ENCODE measurements at places on chromosomes 7 and 10. TPM values are rescaled to one million over a fixed set of nuclear protein-coding genes. Genes with fewer than 3 reads are reported as not detected.

- DNase-seq = no peak
Measured at GRCh38 chr7:50153148-50153547, 60.1 kb upstream of the ZPBP start.

Gene FANK1
- 2.4 TPM for total RNA-seq

- no peak for DNase-seq
Measured at GRCh38 chr10:108424656-108425055, 1260.2 kb upstream of the SORCS1 start.

DNA sequence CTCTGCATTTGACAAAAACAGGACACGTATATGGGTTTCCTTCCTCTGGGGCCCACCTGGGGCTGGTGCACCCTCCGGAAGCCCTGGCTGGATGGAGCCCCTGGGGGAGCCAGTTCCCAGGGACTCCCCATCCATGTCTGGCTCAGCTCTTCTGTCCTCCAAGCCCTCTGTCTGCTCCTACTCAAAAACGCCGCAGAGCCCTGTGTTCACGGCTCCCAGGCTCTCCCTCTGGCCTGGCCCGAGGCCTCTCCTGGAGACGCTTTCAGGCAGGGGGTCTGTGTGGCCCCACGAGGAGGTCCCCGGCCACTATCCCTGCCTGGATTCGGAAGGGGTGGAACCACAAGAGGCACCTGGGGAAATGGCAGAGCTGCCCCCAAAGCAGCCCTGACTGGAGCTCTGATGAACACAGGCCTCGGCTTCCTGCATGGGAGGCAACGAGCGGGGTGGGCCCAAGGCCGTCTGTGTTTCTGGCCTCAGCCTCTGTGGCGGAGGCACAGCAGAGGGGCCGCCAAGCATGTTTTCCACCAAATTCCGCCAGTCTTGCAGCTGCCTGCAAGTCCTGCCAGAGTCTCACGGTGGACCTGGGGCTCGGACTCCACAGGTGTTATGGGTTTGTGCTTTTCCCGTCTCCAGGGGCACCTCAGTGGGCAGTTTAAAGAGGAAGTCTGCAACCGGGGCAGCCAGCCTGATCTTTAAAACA lies 22.6 kb upstream of the INPP5A start:
- DNase-seq = no peak

Gene MOSPD3
- total RNA-seq = 27.9 TPM

DNA sequence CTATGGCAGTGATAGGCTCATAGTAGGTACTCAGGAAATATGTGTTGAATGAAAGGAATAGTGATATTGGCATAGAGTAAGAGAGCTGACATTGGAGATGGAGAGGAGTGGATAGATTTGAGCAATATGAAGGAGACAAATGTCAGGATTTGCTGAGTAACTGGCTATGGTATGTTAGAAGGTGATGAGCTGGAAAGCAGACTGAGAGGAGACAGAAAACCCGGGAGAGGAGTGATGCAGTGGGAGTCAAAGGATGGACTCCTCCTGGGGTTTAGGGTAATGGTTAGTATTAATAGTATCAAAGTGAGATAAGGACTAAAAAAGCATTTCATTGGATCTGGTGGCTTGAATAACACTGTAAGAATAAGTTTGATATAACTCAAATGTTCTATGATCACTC lies 64.8 kb downstream of the CD36 start:
- DNase-seq = no peak

- no peak for DNase-seq
Measured at GRCh38 chr7:111364413-111364812, 197.9 kb downstream of the IMMP2L start.

Gene STRIP2
- 11.6 TPM for total RNA-seq

Gene ARHGAP22
- 5.2 TPM for total RNA-seq

DNA sequence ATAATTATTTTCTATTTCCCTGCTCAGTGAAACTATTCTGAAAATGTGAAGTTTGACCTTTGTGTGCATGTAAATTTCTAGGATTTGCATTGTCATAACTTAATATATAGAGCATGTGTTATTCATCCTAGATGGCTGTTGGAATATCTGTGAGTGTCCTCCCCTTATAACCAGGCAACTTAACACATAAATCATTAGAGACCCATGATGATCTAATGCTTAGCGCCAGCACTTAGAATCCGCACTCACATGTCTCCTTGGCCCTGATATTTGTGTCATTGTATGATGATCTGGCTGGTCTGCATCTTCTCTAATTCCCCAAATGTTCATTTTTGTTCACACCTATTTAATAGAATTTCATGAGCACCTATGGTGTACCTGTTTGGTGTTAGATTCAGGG lies 1354.5 kb downstream of the XPNPEP1 start:
- DNase-seq = no peak

GRCh38 chr10:48744587-48744986 lies 59.9 kb downstream of the WDFY4 start:
- DNase-seq = no peak

GRCh38 chr10:62788861-62789467 lies 15.6 kb upstream of the ADO start:
- DNase-seq = no peak

DNA sequence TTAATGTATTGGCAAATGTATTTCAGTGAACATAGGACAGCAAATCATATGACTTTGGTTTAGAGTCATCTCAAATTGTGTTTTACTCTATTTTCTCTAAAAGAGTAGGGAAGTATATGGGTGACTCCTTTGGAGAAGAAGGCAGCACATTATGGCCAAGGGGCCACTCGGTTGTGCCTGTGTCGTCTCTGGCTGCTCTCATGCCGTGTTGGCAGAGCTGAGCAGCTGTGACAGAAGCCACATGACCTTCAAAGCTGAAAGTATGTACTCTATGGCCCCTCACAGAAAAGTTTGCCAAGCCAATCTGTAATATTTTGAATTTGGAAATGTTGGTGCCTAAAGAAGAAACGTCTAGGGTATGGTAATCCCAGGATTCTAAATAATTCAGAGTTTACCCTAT lies 47.5 kb downstream of the TASOR2 start:
- DNase-seq = no peak

- no peak for DNase-seq
Measured at GRCh38 chr7:30888747-30889146, 22.9 kb upstream of the AQP1 start.

Gene EPHB4
- 84.5 TPM for total RNA-seq

Gene BTBD16
- not detected for total RNA-seq

DNA sequence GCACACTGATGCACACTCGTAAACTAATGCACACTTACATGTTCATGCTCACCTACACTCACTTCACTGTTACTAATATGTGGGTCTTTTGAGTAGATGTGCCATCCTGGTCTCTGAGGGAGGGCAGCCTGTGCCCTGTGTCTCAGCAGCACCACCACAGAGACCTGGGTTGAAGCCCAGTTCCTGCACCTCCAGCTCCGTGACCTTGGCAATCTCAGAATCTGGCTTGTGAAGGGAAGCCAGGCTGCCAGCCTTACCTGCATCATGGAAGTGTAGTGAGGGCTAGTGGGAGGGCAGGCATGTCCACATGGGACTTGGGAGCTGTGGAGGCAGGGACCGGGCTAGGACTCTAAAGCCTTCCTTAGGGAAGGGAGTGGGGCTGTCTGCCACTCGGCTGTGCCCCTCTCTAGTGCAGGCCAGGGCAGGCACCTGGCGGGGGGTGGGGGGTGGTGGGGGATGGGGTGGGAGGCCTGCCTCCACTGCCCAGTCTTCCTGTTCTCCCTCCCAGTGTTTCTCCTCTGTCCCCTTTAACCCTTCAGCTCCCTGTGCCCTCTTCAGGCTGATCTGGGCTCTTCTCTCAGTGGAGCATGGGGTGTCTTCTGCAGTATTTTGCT lies 8.1 kb downstream of the ADCY1 start:
- no peak for DNase-seq

DNA sequence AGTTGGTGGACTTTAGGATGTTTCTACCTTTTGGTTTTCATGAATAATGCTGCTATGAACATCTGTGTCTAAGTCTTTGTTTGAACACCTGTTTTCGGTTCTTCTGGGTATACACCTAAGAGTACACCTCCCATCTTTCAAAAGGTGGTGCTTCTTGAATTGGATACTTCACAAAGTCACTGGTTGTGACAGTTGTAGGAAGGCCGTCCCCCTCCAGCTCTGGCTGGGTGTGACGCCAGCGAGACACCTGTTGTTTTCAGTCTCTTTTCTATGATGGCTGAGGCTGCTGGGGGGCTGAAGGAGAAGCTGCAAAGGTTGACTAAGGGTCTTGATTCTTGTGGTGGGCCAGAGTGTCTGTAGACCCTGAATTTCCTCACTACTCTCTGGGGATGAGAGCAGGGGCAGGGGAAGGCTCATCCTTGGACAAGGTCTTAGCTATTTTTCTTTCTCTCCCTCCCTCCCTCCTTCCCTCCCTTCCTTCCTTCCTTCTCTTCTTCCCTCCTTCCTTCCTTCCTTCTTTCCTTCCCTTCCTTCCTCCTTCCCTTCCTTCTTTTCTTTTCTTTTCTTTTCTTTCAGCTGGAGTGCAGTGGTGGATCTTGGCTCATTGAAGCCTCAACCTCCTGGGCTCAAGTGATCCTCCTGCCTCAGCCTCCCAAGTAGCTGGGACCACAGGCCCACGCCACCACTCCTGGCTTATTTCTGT lies 5.6 kb downstream of the NEURL1 start:
- no peak for DNase-seq

Gene TECTB
- total RNA-seq = not detected

GRCh38 chr10:98060079-98060478 lies 29.7 kb upstream of the CRTAC1 start:
- DNase-seq = no peak

DNA sequence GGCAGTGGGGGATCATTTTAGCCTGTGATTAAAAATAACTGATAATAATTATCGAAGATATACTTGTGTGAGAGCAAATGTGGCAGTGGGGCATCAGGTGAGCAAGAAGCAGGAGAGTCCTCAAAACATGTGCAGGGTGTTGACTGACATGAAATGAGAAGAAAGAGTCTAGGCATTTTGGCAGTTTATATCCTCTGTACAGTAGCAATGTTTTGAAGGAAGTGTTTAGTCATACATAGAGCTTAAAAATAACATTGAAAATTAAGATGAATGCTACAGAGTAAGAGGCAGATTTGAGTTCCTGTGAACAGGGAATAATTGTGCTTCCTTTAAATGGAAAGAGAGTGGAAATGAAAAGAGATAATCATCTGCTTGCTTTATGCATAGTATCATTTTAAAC lies 47.4 kb downstream of the VPS50 start:
- no peak for DNase-seq

GRCh38 chr10:102135956-102136526 lies 3.2 kb downstream of the PPRC1 start:
- DNase-seq = no peak

GRCh38 chr7:123571684-123572083 lies 14.1 kb upstream of the NDUFA5 start:
- no peak for DNase-seq

DNA sequence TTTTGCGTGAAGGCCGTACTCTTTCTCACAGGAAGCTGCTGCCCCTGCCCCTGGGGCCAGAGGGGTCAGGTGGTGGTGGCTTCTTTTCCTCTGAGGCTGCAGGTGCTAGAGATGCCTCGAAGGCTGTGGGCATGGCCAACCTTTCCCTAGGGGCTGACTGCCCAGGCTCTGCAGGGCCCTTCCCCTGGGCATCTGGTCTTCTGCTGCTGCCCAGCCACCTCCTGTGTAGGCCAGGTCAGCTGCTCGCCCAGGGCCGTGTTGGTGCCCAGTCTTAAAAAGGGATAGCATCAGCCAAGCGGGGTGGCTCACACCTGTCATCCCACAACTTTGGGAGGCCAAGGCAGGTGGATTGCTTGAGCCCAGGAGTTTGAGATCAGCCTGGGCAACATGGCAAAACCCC lies 114.3 kb downstream of the FAM53B start:
- DNase-seq = no peak

DNA sequence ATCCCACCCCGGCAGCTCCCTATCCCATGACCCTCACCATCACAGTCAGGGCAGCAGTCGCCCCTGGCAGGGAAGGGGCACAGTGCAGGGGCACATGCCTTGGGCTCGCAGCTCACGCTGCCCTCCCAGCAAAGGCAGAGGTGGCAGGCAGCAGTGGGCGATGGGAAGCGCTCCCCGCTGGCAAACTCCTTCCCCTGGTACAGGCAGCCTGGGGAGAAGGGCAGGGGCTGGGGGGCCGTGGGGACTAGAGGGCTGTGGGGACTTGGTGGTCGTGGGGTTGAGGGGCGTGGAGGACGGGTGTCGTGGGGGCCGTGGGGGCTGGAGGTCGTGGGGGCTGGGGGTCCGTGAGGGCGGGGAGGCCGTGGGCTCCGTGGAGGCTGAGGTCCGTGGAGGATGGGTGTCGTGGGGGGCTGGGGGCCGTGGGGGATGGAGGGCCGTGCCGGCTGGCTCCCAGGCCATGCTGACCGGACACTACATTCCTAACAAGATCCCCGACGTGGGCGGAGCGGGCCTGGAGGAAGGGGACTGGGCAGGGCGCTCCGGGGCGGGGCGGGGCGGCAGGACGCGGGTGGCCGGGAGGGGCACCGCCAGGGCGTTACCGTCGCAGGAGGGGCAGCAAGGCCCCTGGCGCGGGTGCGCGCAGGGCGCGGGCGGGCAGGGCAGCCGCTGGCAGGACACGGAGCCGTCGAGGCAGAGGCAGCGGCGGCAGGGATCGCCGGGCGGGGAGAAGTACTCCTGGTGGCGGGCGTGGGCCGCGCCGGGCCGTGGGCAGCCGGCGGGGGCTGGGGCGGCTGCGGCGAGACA lies 20.0 kb downstream of the KCP start:
- DNase-seq = no peak
